ENCODE measurements at places on chromosomes 6 and 20. TPM values are rescaled to one million over a fixed set of nuclear protein-coding genes. Genes with fewer than 3 reads are reported as not detected.

- no peak for DNase-seq
Measured at GRCh38 chr20:47843886-47844567, 58.7 kb upstream of the SULF2 start.

GRCh38 chr6:90374201-90374600 lies 77.6 kb upstream of the BACH2 start:
- DNase-seq: no peak

Gene CD93
- total RNA-seq: under 0.01 TPM

Gene MYBL2
- total RNA-seq: 21.7 TPM

Gene WFDC2
- not detected for total RNA-seq
